Progenitor cell of endocrine pancreas (in vitro differentiated cells): ENCODE measurements at places on chromosomes 5 and 9.

DNA sequence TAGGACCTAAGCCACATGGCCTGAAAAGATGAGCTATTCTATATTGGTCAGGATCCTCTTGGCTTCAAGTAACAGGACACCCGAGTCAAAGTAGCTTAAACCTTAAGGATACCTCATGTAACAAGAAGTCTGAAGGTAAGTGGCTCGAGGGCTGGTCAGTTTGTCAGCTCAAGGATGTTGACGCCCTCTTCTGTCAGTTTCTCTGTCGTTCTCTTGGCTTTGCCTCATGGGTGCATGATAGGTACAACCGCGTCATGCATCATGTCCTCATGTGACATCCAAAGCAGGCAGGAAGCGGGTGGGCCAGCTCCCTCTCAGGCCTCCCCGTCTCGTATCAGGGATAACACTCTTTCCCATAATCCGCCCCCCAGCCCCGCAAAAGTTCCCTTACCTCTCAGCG, 22.1 kb upstream of the TCERG1 start:
- no peak for DNase-seq

- no peak for DNase-seq
These were observed 731.5 kb downstream of the TLE1 start for GRCh38 chr9:80957801-80958200.

DNA sequence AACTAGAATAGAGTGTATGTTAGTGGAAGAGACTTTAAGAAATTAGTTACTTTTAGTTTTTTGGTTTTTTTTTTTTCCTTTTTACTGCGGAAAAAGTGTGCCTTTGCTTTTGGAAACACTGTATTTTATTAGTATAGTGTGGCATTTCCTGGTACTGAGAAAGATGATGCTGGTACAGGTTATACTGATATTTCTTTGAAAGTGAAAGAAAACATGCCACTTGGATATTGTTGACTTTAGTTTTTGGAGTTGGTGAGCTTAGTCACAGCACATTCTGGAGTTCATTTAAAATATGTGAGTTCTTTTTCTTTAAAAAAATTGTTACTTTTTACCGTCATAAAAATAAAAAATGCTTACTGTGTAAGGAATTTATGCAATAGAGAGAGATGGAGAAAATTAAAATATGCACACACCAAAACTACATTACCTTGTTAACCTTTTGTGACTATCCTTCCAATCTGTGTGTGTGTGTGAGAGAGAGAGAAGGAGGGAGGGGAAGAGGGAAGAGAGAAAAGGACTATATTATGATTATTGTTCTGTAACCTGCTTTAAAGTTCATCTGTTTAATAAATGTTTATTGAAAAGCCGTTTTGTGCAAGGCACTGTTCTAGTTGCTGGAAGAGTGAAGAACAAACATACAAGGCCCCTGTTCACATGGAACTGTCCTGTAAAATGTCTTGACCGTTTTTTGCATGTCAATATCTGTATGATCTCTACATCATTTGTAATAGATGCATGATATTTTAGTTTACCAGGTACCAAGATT, 1.9 kb downstream of the UGCG start:
- no peak for DNase-seq

GRCh38 chr9:85501456-85501855, 240.3 kb downstream of the AGTPBP1 start:
- no peak for DNase-seq

- DNase-seq, result no peak
These were observed 107.0 kb downstream of the PRDM9 start for GRCh38 chr5:23614422-23614821.

DNA sequence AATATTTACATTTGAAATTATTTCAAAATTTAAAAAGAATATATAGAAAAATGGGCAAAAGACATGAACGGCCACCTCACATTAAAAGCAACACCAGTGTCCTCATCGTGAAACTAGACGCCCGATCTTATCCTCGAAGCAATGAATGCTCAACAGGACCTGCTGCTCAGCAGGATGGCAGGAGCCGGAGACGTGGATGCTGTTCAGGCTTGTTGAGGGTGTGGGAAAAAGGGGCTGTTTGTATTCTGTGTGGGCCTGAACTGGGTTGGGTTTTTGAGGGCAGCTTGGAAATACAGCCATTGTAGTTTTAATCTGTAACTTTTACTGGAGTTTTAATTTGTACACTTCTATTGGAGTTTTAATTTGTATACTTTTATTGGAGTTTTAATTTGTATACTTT, 20.3 kb downstream of the EXOC3 start:
- DNase-seq, result no peak

- DNase-seq, result peak; percentile 92
These were observed 25.6 kb downstream of the GOLGA2 start for GRCh38 chr9:128249908-128250838.

- DNase-seq, result no peak
These were observed 21.0 kb upstream of the OR13F1 start for GRCh38 chr9:104482921-104483570.

DNA sequence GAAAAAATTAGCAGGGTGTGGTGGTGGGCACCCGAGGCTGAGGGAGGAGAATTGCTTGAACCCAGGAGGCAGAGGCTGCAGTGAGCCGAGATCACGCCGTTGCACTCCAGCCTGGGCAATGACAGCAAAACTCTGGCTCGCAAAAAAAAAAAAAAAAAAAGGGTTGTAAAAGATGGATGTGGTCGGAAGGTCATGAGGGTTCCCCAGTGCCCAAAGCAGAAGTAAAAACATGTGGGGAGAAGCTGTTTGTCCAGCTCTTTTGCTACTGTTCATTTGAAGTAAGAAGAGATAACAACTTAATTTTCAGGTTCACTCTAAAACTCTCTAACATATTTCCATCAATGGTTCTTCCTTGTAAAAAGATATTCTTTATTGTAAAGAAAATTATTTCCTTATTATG, 57.1 kb upstream of the GOLPH3 start:
- no peak for DNase-seq

- DNase-seq, result peak; percentile 11
These were observed 104.6 kb upstream of the FAM174A start for GRCh38 chr5:100430268-100431195.

GRCh38 chr5:160565376-160565775, 143.7 kb downstream of the PTTG1 start:
- DNase-seq, result no peak
